ENCODE measurements at places on chromosomes 7 and 10.

DNA sequence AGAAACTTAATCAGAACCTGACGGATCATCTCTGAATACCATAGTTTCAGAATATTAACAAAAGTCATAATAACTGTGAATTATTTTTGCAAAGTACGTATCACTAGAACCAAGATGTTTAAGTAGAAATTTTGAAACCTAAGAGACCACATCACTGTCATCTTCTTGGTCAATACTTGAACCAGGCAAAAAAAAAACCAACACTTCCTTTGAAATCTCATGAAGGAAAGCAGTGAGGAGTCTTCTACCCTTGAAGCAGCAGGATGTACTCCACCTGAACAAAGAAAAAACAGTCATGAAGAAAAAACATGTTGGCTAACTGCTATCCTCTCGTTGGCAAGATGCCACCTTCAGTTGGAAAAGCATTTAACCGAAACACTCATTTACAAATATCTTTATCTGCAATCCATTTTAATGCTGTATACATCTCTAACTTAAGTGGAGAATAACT, 82.4 kb downstream of the SRPK2 start:
- peak; percentile 30 for DNase-seq

GRCh38 chr7:95411666-95412065, 15.5 kb upstream of the PON3 start:
- DNase-seq, result no peak

GRCh38 chr10:57948796-57949195, 318.9 kb downstream of the IPMK start:
- DNase-seq, result no peak

DNA sequence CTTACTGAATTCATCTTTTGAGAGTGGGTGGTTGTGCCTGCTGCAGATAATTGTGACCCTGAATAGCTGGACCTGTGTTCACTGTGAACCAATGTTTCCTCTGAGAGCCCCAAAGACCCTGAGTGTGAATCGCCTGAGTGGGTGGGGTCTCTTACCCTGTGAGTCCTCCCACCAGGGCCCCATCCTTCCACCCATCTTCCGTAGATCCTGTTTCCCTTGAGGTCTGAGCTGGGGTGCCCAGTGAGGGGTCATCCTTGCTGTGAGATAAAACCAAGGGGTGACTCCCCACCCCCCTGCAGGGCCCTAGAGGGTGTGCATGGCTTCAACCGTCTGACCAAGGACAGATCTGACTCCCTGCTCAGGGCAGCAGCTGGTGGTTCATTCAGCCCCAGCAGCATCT, 78.0 kb upstream of the ZNF479 start:
- DNase-seq, result no peak

- DNase-seq, result no peak
Measured at GRCh38 chr7:94433224-94433623, 38.5 kb downstream of the COL1A2 start.

DNA sequence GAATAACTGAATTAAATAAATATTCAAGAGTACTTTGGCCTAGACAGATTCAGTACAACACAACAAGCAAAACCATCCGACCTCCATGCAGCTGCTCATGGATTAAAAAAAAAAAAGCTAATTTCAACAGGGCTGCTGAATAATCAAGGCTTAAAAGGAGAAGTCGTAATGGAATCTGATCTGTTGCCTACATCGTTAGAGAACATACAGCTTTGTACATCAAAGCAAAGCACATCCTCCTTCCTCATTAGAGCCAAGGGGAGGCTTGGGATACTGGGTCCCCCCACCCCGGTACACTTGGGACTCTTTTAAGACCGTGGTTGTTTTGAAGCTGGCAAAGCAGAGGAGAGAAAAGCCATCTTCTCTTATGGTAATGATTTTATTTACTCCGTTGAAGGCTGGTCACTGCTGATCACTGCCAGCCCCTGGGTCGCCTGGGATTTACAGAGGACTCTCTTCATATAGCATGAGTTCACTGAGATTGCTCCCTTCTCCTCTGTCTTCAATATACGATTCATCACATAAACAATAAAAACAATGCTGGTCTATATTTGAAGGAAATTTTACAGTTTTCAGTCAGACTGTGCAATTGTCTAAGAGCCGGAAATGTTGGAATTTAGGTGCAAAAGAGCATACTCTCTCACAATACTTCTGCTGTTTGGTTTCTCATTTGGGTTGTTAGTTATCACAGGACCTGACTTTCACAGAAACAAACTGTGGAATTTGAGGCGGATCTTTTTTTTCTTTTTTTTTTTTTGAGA, 148.8 kb downstream of the FAM107B start:
- no peak for DNase-seq

DNA sequence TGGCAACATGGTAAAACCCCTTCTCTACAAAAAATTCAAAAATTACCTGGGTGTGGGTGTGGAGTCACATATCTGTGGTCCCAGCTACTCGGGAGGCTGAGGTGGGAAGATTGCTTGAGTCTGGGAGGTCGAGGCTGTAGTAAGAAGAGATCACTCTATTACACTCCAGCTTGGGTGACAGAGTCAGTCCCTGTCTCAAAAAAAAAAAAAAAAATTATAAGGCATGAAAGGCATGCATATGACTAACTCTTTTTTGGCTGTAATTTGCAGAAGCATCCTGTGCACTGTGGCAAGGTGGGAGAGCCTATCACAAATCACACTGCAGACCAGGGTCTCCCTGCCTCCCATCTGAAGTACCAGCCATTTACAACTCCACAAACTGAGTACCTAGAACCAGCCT, 14.1 kb upstream of the MYPN start:
- no peak for DNase-seq

- DNase-seq, result peak; percentile 28
Measured at GRCh38 chr7:103447073-103447960, 1.3 kb upstream of the SLC26A5 start.

DNA sequence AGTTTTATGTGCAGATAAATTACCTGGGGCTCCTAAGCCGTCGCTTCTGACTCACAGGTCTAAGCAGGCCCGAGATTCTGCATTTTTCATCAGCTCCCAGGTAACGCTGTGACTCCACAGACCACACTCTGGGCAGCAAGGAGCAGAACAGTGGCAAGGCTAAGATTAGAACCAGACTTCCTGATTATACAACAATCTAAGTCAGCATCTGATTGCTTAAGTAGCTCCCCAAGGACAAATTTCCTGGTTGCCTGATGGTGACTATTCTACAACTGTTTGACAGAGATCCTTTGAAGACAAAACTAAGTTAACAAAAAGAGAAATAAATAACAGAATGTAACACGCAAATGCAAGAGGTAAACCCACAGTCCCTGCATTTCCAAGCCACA, 69.0 kb downstream of the CREB3L2 start:
- no peak for DNase-seq

GRCh38 chr7:32896564-32897347, 5.2 kb upstream of the KBTBD2 start:
- DNase-seq, result no peak

DNA sequence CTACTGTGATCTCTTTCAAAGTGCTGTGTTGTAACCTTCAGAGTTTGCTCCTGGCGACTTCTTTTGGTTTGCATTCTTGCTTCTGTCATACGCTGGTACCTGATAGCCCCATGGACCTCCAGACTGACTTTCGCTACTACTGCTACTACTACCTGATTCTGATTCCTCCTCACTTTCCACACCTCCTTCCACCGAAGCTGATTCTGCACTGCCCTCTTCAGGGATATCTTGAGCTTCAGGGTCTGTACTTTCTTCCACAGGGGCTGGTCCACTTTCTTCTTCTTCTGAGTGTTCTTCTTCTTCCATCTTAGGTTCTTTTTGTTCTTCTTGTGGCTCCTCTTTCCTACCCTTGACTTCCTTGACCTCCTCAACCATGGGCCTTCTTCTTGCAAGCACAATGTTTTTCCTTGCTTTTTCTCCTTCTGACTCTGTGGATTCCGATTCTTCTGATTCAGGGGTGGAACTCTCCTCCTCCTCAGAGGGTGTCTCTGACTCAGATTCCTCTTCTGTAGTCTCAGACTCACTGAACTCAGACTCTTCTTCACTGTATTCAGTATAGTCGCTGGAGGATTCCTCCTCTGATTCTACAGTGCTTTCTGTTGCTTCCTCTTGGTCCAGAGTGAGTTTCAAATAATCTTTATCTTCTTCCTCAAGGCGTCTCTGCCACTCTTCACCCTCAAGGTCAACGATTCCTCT, 992.2 kb downstream of the PCDH15 start:
- DNase-seq, result no peak

Measured in CD4-positive, alpha-beta T cell treated with Interleukin-17A for 4 hours (primary cell).